Nephron progenitor cell (in vitro differentiated cells): ENCODE measurements at places on chromosomes 11 and 22.

DNA sequence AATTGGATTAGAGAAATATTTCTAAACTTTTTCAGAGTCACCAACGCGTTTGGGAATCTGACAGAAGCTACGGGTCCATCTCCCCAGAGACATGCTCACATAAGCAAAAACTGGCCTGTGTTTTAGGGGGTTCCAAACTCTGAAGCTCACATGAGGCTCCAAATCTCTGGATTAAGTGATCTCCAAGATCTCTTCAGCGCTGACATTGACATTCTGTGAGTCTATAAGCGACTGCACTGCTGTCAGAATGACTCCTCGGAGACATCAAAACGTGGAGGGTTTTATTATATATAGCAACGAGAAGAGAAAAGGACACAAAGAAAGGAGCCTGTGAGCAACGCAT, 642 bp upstream of the SIK2 start:
- no peak for DNase-seq

- no peak for DNase-seq
Measured at GRCh38 chr11:76269661-76270261, 63.5 kb upstream of the WNT11 start.

- DNase-seq: no peak
Measured at GRCh38 chr11:120494595-120494994, 17.0 kb upstream of the GRIK4 start.

DNA sequence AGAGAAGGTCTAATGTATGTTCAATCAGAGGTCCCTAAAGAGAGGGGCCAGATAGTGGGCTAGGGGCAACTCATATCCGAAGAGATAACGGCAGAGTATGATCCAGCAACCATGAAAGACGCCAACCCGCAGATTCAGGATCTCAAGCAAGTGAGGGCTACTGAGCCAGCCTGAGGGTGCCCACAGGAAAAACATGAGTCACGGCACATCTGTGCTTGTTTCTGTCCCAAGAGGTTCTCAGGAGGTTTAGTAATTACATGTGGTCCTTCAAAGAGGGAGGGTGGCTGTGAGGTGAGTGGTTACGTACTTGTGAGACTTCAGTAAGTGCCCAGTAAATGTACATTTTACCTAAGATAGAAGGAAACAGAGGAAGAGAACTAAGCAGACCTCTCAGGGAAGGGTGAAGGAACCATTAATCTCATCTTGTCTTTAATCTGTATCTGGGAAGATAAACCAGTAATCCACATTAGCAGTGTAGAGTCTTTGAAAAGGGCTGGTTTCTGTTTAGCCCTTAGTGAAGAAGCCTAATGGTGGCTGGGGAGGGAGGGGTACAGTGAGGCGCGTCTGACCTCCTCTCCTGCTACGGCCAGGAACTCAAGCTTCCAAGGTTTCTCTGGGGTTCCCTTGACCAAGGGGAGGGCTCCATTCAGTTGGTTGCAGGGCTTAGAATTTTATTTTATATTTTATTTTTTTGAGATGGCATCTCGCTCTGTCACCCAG, 10.2 kb downstream of the SIRT3 start:
- no peak for DNase-seq

DNA sequence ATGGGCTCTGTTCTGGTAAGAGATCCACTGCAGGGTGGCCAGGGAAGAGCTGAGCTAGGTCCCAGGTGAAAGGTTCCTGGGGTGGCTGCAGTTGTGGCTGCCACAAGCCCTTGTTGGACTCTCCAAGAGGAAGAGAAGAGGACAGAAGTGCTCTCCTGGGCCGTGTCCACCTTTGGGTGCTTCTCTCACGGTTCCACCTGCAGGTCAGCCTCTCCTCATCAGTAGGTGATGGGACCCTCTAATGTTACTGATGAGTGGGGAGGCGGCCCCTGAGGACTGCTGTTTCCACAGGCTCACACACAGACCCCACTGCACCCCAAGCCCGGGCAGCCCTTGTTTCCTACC, 804.9 kb downstream of the BRD1 start:
- no peak for DNase-seq

- DNase-seq: no peak
Measured at GRCh38 chr11:113518716-113519495, 43.7 kb upstream of the DRD2 start.

DNA sequence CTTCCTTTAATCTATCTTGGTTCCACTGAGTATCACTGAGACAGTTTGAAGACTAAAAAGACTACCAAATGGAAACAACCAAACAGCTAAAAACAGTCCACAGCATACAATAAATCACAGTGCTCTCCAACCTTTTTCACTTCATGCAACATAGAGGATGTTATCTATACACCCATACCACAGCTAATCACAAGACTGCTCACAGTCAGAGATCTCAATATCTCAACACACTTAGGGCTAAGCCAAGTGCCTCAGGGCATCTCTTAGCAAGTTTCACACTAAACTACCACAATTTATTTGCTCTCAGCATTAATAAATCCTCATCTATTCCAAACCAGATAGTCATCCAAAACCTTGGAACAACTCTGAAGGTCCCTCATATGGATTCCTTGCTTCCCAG, 129.4 kb downstream of the SBF2 start:
- DNase-seq: no peak

GRCh38 chr11:45042560-45042959, 91.9 kb upstream of the TP53I11 start:
- no peak for DNase-seq

- no peak for DNase-seq
Measured at GRCh38 chr11:2205981-2206690, 34.5 kb upstream of the TH start.

DNA sequence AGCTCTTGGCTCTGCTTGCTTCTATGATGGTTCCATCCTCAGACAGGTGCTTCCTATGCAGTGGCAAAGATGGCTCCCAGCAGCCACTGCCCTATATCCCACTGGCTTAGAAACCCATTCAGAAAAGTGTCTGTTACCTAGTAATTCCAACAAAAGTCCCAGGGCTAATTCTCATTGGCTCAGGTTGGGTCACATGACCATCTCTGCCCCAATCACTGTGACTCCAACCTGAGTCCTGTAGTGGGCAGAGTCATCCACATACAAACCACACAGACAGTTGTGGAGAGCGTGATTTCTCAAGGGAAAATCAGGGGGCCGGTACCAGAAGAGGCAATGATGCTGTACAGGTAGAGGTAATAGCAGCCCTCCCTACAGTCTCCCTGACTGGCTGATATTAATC, 67.5 kb downstream of the LHFPL7 start:
- no peak for DNase-seq

- DNase-seq: no peak
Measured at GRCh38 chr22:17400305-17400704, 31.0 kb downstream of the CECR2 start.

DNA sequence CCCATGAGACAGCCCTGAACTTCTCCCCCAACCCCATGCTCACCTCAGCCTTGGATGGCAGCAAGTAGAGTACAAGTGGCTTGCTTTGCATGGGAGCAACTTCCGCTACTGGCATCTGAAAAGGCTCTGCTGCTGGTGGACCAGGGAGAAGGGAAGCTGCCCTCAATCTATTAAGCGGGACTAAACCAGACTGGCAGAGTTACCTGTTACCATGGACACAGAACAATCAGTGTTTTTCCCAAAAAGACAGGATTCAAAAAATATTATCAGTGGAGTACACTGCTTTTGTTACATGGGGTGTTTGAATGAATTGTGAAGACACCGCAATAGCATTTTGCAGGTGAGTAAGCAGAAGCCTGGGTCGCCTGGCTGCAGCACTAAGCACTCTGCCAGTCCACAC, 631.4 kb upstream of the B3GAT1 start:
- no peak for DNase-seq

GRCh38 chr11:35153280-35153679, 14.3 kb downstream of the CD44 start:
- DNase-seq: no peak

DNA sequence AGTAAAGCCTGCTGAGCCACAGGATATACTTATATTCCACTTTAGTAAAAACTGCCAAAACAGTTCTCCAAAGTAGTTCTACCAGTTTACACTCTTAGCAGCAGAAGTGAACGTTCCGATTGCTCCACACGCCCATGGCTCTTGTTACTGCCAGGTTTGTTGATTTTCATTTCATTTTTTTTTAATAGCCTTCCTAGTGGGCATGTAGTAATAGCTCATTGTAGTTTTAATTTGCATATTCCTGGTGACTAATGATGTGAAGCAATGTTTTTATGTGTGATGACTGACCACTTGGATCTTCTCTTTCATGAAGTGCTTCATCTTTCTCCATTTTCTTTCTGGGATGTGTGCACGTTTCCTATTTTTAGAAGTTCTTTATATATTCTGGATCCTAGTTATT, 4.8 kb upstream of the C11orf97 start:
- no peak for DNase-seq

DNA sequence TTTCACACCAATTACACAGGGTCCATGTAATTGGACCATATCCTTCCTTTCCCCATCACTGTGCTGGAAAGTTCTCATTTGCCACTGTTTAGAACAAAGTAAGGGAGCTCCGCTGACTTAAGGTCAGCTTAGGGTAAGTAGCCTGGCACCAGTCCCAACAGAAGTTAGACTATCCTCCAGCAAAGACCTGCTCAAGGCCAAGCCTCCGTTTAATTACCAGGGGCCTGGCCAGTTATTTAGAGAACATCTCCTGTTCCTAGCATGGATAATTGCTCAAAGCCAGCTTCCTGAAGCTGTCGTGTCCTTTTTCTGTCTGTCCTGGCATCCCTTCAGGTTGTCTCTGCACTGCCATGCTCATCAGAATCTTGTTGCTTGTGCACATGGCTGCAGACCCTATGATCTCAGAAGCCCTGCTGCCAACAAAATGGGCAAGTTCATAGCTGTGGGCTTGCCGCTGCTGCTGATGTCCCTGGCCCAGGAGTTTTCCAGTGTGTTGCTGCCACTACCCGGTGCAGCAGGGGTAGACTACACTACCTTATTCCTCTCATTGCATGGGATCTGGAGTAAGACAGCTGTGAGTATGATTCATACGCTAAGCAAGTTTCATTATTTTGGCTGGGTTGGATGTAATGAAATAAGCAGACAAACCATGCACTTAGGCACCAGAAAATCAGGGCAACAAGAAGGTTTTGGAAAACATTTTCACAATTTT, 8.1 kb downstream of the OR8A1 start:
- no peak for DNase-seq

GRCh38 chr11:69644071-69644961, 3.4 kb downstream of the CCND1 start:
- DNase-seq: no peak

DNA sequence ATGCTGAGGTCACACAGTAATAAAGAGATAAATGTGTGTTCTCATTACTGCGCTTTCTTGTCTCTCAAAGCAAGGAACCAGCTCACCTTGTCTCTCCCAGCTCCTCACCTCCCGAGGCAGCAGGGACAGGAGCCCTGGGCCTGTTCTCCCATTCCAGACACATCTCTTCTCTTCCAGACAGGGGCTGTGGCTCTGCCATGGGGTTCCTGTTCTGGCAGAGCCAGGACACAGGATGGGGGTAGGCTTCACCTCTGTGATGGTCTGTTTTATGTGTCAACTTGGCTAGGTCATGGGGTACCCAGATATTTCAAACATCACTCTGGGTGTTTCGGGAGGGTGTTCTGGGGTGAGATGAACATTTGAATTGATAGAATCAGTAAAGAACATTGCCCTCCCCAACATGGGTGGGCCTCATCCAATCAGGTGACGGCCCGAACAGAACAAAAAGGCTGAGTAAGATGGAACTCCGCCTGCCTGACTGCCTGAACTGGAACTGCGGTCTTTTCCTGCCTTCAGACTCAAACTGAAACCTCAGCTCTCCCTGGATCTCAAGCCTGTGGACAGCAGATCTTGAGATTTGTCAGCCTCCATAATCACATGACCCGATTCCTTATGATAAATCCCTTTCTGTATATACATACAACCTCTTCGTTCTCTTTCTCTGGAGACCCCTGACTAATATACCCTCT, 2.0 kb upstream of the VSIG10L2 start:
- no peak for DNase-seq

DNA sequence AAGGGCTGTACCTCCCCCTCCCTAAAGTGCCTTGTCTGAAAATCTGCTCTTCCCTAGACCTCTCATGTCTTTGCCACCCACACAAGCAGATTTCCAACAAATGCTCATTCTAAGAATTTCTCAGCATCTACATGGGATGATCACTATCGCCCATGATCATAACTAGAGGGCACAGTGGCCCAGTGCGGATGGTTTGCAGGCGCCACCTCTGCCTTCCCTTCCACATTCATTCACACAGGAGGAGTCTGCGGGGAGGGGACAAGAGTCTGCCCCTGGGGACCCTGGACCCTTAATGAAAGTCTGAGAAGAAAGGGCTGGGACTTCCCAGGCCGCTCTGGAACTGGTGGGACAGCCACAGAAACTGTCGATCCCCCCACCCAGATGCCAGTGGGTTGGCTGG, 28.9 kb downstream of the KCTD17 start:
- DNase-seq: no peak

- DNase-seq: peak; percentile 46
Measured at GRCh38 chr22:44698531-44699421, 3.2 kb upstream of the PRR5 start.

- no peak for DNase-seq
Measured at GRCh38 chr11:57402188-57403002, 11.9 kb upstream of the PRG2 start.

GRCh38 chr22:16962501-16962900, 45.5 kb downstream of the GAB4 start:
- DNase-seq: no peak

DNA sequence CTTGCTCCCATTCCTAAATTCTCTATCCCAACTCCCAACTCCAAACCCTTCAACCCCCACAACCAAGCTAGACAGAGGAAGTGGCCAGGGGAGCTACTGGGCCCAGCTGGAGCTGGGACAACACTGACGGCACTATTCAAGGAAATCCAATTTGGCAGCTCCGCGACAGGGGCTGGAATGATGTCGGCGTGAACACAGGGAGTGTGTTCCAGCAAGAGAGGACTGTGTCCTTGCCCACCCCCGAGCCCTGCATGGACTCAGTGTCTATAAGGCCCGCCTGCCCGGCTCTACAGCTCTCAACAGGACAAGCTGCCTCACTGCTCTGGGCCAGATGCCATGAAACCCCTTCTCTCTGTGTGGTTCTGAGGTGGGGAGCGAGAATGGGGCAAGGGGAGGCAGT, 11.3 kb downstream of the PCSK7 start:
- DNase-seq: no peak

DNA sequence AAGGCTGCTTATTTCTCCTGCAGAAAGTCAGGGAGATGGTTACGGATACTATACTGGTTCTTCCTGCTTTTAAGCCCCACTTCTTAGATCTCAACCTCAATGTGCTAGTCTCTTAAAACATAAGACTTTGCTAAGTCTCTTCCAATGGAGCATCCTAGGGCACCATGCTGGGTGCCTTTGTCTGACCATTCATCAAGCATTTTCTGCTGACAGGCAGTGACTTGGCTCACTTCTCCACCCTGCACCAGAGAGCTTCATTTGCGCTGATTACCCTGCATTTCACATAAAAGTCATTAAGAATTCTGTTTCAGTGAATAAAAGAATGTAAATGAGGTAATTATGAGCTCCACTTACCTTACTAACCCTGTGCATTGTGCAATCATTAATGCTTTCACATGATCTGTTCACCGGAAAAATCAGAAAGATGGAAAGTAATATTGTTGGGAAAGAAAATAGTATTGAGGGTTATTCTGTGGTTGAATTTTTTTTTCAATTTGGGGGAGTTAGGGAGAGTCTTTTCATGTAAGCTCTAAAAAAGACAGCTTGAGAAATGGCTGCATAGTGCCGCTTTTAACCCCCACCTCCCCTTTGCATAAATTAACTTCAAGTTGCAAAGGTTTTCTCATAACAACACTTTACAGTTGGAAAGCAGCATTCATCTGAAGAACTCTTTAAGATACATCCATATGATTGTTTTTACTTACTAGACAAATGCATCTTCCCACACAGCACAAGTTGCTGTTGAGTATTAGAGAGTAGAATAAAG, 677.3 kb upstream of the KIRREL3 start:
- DNase-seq: no peak
